Motor neuron (in vitro differentiated cells): ENCODE measurements at places on chromosomes 2 and 18.

DNA sequence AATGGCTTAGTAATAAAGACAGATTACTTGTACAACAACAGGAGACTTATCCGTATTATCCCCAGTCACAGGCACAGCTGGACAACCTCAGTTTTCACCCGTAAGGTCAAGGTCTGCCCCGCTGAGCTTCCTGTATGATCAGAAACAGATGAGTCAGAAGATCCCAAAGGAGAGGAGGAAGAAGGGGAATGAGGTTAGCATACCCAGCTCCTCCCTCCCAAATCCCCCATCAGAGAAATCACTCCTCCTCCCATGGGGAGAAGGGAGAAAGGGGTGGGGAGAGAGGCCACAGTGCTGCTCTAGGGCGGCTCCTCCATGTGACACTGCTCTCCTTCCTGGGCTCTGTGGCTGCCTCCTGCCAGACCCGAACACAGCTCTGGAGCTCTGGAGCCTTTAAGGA lies 53.8 kb upstream of the SPTBN1 start:
- ATAC-seq: no peak

GRCh38 chr2:175277772-175278171 lies 96.3 kb upstream of the ATP5MC3 start:
- ATAC-seq: no peak

DNA sequence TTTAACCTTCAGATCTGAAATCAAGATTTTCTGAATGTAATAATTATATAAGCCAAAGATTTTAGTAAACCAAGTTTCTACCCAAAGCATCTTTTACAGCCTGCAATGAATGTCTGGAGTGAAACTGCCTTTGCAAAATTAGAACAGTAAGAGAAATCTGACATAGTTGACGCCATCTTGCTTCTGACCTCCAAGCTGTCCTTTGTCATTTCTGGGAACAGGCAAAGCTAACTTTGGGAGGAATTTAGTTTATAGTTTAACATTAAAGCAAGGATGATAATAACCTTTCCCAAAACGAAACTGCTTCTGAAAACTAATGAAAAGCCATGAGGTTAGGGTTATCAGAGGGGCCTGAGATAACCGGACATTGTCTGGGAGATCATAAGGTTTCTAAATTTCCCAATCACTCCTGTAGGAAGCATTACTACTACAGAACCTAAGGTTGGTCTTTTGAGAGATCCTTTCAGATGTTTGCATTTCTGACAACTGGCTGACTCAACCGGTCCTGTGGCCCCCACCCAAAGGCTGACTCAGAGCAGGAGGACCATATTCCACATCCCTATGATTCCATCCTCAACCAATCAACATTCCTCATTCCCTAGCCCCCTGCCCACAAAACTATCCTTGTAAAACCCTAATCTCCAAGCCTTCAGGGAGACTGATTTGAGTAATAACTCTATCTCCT lies 124.5 kb downstream of the TMEM131 start:
- ATAC-seq: no peak

- no peak for ATAC-seq
These were observed 42.4 kb upstream of the SPAG16 start for GRCh38 chr2:213241817-213242216.

DNA sequence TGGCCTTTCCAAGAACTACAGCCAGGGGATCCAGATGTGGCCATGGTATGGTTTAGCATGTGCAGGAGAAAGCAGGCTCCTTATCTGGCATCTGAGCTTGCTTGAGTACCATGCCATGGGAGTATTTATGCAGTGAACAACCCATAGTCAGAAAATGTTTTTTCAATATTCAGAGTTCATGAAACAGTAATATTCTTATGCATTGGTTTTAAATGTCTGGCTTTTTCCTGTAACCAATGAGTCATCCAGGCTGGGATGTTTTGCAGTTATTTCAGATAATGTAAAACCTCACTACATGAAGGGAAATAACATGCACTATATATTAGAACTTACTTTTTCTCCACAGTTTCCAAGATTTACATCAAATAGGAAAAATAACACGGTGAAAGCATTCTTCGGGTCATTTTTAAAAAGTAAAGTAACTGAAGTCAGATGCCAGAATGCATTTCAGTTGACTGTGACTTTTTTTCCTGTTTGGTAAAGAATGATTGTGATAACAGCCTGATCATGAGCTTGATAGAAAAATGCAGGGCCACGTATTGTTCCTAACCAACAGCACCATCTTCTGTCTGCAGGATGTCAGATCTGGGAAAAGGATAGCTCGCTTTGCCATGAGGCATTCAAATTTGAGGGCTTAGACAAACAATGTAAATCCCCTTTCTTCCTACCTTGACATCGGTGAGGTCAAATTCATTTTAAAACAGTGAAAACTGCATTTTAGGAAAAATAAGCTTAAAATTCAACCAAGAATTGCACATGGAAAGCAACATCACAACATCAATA lies 152.8 kb downstream of the DSC3 start:
- peak; percentile 63 for ATAC-seq

GRCh38 chr2:181444654-181445053 lies 12.5 kb upstream of the ITGA4 start:
- no peak for ATAC-seq

DNA sequence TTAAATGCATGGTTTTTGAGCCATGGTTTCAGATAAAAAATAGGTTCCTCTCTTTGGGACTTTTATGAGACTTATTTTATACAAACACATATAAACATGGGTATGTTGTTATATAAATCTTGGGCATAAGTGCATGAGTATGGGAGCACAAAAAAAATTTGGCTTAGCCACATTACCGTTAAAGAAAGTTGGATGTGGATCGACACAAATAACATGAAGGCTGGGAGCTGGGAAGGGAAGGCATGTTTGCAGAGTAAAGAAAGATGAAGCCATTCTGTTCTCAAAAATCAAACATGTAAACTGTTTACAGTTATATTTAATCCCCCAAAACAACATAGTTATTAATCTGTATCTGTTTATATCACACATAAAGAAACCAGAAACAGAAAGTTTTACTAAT lies 313.8 kb downstream of the NRXN1 start:
- no peak for ATAC-seq

- no peak for ATAC-seq
These were observed 17.1 kb upstream of the CACNB4 start for GRCh38 chr2:152115952-152116351.

- ATAC-seq: no peak
These were observed 301.9 kb upstream of the ST6GAL2 start for GRCh38 chr2:107187870-107188269.
